ENCODE measurements at places on chromosomes 2 and 18. TPM values are rescaled to one million over a fixed set of nuclear protein-coding genes. Genes with fewer than 3 reads are reported as not detected.

Gene GRP
- total RNA-seq = not detected

Gene TDRD15
- total RNA-seq = not detected

Gene TEX51
- total RNA-seq = not detected

Gene GYPC
- total RNA-seq = 110 TPM

DNA sequence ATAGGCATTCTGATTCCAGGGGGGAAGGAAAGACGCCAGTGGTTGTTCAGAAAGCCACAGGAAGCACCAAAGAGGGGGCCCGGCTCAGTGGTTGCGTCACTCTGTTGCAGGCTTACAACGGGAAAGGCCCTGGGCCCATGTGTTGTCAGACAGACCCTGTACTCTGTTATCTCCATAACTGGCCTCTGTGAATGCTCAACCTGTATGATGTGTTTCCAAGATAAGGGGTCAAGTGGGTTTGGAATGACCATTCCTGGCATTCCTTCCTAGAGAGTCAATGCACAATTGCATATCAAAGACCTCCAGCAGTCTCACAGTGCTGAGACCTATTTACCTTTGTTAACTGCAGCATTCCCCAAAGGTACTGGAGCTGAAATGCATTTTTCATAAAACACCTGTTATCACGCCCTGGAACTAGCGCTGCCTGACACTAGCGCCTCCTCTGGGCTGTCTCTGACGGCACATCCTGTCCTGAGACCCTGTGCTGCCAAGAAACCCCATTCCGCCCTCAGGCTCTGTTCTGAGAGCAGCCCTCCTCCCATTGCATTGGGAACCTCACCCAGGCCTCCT is 13.2 kb upstream of the LRRFIP1 start:
- no peak for DNase-seq

- no peak for DNase-seq
Observed at GRCh38 chr2:174180165-174180724, 68.1 kb downstream of the OLA1 start.

- no peak for DNase-seq
Observed at GRCh38 chr2:216527600-216527999, 29.0 kb downstream of the RPL37A start.

- no peak for DNase-seq
Observed at GRCh38 chr2:44524347-44524926, 162.7 kb downstream of the CAMKMT start.

- no peak for DNase-seq
Observed at GRCh38 chr2:44075541-44075940, 79.8 kb upstream of the LRPPRC start.

Gene KCNIP3
- total RNA-seq = 0.57 TPM

DNA sequence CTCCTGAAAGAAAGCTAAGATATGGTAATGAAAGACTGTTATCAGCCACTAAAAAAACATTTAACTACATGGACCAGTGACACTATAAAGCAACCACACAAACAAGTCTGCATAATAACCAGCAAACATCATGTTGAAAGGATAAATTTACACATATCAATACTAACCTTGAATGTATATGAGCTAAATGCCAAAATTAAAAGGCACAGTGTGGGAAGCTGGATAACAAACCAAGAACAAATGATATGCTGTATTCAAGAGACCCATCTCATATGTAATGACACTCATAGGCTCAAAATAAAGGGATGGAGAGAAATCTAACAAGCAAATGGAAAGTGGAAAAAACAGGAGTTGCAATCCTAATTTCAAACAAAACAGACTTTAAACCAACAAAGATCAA is 213.1 kb upstream of the CDH2 start:
- no peak for DNase-seq

GRCh38 chr18:56468396-56468795 is 170.0 kb downstream of the TXNL1 start:
- no peak for DNase-seq

DNA sequence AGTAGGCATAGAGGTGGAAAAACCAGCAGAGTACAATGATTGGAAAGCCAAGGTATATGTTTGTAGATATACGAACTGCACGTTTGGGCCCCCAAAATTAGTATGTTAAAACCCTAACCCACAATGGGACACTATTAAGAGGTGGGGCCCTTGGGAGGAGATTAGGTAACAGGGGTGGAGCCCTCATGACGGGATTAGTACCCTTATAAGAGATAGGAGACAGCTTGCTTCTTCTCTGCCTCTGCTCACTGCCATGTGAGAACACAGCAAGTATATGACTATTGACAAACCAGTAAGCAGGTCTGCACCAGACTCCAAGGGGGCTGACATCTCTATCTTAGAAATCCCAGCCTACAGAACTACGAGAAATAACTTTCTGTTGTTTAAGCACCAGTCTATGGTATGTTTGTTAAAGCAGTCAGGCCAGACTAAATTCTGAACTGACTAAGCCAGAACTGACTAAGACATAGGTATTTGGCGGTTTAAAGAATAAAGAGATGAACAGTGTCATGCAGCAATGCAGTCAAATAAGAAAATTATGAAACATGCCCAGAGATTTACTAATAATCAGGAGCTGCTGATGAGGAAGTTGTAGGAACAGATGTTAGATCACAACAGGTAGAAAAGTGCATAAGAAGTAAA is 182.9 kb downstream of the DYM start:
- DNase-seq = no peak

DNA sequence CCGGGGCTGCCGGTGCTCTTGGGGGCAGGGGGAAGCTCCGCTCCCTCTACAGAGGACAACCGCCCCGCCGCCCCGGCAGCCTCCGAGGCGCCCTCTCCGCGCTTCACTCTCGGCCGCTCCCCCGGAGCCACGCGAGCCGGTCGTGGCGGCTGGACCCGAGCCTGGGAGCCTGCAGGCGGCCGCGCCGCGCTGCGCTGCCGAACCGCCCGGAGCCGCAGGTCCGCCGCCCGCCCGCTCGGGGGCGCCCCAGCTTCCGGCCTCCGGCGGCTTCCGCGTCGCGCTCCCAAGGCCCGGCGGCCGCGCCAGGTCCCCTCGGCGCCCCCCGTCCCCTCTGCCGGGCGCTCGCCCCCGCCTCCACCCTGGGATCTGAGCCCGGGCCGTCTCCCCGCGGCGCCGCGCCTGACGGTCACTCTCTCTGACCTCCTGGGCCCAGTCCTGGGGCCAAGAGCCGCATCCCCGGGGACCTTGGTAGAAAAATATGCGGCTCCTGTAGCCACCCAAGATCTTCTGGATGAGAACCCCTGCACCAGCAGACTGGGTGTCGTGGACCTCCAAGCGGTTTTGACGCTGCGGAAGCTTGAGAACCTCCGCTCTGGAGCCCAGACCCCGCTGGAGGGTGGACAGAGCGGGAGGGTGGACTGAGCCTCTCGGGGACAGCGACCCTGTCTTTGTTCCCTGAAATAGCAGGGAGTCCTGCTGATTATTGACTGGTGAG is 44.3 kb downstream of the SERTAD2 start:
- peak; percentile 85 for DNase-seq

Gene CCDC141
- not detected for total RNA-seq

- no peak for DNase-seq
Observed at GRCh38 chr2:190674966-190675650, 26.2 kb downstream of the NAB1 start.

DNA sequence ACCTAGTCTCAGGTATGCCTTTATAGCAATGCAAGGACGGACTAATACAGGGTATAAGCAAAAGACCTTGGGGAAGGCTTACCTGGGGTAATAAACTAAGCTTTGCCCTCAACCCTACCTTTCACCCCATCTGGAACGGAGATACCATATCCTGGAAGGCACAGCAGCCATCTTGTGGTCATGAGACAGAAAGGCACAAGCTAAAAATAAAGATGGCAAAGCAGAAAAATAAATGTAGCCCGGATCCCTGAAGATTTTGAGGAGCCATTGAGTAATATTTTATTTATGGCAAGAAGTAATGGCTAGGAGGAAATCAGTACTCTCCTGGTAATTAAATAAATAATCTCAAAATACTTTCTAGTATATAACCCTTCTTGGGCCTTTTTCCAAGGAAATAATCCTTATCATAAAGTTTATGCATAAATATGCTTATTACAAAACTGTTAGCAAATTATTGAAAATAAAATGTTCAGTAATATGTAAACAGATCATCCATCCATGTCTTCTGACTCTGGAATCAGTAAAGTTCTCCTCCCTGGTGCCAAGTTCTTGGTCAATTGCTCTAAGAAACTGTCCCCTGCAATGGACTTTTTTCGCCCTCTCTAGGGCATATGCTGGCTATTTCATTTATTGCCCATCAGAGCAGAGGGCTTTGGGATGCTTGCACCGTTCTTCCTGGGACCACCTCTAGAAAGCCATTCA is 198.7 kb downstream of the SPP2 start:
- DNase-seq = no peak

DNA sequence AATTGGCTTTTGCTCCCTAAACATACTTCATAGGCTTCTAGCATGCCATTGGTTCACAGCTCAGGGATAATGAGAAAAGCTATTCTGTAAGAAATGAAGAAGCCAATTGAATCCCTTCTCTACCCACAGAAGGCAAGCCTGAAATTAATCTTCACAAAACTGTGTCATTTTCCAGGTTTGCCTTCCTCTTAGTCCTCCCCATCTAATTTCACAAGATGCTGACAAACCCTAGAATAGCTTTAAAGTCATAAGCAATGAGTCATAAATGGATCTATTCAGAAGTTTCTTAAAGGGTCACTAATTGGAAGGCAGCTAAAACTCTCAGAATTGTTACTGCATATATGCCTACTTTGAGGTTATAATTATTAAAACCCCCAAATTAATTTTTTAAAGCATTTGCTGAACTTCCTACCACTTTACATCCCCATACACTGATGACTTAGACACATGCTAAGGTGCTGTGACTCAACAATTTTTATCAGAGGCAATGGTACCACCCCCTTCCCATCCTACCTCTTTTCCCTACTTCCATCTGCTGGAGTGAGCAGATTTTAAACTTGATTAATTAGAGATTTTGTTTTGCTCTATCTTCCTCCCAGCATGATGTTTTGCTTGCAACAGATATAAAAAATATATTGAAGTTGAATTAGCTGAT is 51.3 kb upstream of the NABP1 start:
- DNase-seq = no peak

Gene TANC1
- 36.9 TPM for total RNA-seq

GRCh38 chr2:131417886-131418285 is 53.9 kb upstream of the RAB6D start:
- DNase-seq = no peak

Gene UGT1A10
- not detected for total RNA-seq

- DNase-seq = no peak
Observed at GRCh38 chr18:3626929-3627458, 177.0 kb downstream of the TGIF1 start.

Gene DSG2
- 16.6 TPM for total RNA-seq

DNA sequence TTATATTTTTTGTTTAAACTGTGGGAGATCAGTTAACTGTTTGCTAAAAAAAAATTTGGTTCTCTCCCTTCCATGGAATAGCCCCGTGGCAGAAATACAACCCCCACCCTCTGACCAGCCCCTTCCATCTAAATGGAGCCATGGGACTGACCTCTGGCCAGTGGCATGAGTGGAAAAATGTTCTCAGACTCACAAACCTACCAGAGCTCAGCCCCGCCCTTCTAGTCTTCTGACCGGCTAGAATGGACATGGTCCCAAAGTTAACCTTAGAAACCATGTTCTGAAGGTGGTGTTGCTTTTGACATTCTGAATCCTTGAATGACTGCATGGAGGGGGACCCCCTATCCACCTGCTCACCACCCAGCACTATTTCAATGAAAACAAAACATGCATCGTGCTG is 1.3 kb upstream of the CHRNA1 start:
- no peak for DNase-seq

GRCh38 chr18:7117390-7118355 is at the start of gene LAMA1:
LAMA1 (minus strand) TSS chr18:7117797; CDS start chr18:7117720, 77 bp downstream.
- peak; percentile 82 for DNase-seq

- DNase-seq = no peak
Observed at GRCh38 chr2:231383416-231384108, 11.9 kb upstream of the B3GNT7 start.

Gene SYT4
- not detected for total RNA-seq

DNA sequence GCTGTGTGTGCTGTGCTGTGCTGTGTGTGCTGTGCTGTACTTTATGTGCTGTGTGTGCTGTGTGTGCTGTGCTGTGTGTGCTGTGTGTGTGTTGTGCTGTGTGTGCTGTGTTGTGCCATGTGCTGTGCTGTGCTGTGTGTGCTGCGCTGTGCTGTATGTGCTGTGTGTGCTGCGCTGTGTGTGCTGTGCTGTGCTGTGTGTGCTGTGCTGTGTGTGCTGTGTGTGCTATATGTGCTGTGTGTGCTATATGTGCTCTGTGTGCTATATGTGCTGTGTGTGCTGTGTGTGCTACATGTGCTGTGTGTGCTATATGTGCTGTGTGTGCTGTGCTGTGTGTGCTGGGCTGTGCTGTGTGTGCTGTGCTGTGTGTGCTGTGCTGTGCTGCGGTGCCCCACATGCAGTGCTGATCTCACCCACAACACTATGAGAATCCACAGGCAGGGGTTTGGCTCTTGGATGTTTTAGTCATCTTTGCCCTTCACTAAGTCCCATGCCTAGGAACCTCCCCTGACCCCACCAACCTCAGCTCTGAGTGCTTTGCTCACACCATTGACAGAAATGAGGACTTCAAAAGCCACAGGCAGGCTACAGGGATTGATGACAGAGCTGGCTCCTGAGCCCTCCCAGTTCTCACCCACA is 30.5 kb upstream of the MAL start:
- DNase-seq = no peak
